ENCODE measurements at places on chromosomes 16 and 17. TPM values are rescaled to one million over a fixed set of nuclear protein-coding genes. Genes with fewer than 3 reads are reported as not detected.

The KRTAP4-5 gene
- not detected for total RNA-seq

The B9D1 gene
- 42.8 TPM for total RNA-seq

The KRT20 gene
- not detected for total RNA-seq

The CDH11 gene
- 124 TPM for total RNA-seq

The HOXB2 gene
- 7.8 TPM for total RNA-seq

The G6PC1 gene
- not detected for total RNA-seq

The KRT15 gene
- total RNA-seq: 1.7 TPM

The TP53TG3C gene
- not detected for total RNA-seq

The APOBR gene
- not detected for total RNA-seq

All from placental epithelial cell (primary cell).